Renal cortical epithelial cell (primary cell): ENCODE measurements at places on chromosomes 13 and 19. TPM values are rescaled to one million over a fixed set of nuclear protein-coding genes. Genes with fewer than 3 reads are reported as not detected.

GRCh38 chr13:107612376-107612775 is 603.0 kb downstream of the LIG4 start:
- no peak for DNase-seq

ZNF534 gene
- not detected in 2 replicates for total RNA-seq

ZNF296 gene
- 0.65 TPM in 1 of 2 replicates, not detected in the other for total RNA-seq

- peak; percentile 5 for DNase-seq
Measured at GRCh38 chr19:1745589-1746031, 7.7 kb upstream of the ONECUT3 start.

KLK15 gene
- total RNA-seq = not detected in 2 replicates

DNA sequence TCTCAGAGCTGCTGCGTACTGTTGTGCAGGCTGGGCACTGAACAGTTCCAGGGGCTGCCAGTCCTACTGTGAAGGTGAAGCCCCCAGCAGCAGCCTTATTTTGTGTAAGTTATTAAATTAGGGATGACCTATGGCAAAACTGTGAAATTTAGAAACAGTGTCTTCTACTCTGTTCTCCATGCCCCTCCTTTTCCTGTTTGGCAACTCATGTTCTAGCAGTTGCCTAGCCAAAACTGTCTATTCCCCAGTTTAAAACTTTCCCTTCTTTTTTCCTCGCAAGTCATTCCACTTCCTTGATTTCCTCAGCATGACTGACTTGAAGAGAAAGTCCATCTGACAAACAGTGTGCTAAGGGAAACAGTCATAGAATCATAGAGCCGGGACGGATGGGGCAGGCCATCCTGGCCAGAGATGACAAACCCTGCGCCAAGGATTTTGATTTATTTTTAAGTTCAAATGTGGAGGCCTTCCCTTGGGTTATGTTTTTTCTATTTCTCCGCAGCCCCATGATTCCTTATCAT is 78.1 kb upstream of the OLFM4 start:
- no peak for DNase-seq

TEX101 gene
- total RNA-seq = not detected in 2 replicates

DNA sequence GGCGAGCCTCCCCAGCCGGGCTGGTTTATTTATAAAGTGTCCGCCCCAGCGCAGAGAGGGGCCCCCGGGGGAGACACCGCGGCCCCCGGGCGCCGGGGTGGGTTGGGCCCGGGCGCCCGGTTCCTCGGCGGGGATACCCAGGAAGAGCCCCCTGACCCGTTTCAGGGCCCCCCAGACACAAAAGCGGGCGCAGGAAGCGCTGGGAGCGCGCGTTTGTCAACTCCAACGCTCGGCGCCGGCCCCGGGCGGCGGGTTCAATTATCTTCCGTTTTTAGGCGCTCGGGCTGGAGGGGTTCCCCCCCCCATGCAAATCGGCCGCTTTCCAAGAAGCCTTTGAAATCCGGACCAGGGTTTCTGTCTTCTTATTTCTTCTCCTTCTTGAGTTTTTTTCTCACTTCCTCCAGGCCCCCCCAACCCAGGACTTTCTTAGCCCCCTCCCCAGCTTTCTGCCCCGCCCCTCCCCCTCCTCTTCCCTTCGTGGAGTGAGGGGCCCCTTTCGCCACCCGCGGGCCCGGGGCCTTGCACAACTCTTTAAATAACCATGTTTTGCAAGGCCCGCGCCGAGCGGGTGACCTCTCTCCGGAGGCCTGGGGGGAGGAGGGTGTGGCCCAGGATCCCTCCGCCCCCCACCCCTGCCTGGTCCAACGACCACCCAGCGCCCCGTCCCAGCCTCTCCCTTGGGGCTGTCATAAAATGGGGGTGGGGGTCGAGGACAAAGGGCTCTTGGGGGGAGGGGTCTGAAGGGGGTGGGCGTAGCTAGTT is 935 bp downstream of the ARID3A start:
- DNase-seq = no peak

GRCh38 chr19:33268162-33268991 is 34.0 kb downstream of the CEBPA start:
- DNase-seq = no peak

BRCA2 gene
- total RNA-seq = 0.89 and 3.8 TPM in 2 replicates

DNA sequence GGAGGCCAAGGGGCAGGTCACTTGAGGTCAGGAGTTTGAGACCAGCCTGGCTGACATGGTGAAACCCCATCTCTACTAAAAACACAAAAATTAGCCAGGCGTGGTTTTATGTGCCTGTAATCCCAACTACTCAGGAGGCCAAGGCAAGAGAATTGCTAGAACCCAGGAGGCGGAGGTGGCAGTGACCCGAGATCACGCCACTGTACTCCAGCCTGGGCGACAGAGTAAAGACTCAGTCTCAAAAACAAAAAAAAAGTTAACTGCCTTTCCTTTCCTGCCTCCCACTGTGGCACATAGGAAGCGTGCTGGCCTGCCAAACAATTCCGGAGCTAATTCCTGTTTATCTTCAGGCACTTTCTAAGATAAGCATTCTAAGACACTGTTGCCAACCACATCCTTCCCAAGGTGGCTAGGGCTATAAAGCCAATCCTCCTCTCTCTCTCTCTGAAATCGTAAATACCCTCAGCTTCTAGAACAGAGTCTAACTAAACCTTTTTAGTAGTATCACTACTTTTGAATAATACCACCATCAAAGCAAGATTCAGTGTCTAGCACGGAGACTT is 21.6 kb downstream of the SLC25A30 start:
- DNase-seq = no peak

GRCh38 chr13:28321756-28322155 is 173.2 kb downstream of the FLT1 start:
- no peak for DNase-seq

DNA sequence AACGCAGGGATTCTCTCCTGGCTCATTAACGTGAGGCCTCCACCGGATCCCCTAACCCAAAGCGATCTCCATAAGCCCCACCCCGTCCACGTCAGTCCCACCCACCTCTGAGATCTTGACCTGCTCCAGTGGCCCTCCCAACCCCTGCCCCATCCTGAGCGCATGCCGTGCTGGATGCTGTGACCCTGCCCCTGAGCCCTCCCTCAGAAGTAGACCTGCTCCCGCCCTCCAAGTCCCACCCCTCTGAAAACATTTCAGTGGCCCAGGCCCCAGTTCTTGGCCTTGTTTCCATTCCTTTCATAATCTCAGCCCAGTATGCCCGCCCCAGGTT is 19.9 kb downstream of the LMTK3 start:
- DNase-seq = no peak

GRCh38 chr13:31056644-31057271 is 104.9 kb downstream of the HSPH1 start:
- no peak for DNase-seq

DNA sequence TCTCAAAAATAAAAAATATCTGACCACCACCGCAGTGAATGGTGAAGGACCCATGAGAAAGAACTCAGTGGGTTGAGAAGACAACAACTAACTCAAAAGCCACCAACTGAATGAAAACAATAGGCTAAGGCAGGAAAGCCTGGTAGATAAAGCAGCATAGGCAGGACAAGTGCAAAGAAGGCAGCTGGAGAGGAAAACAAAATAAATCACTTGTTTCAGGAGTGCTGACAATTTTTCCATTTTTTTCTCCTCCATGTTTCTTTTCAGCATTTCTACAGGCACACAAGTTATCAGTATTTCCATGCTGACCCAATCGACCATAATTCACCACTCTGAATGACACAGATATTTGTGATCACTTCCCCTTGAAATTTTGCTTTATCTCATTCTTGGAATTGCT is 597.8 kb downstream of the LIG4 start:
- no peak for DNase-seq

- peak; percentile 83 for DNase-seq
Measured at GRCh38 chr13:99812625-99813024, 158.9 kb downstream of the ZIC5 start.
